ENCODE measurements at places on chromosomes 7 and 10. TPM values are rescaled to one million over a fixed set of nuclear protein-coding genes. Genes with fewer than 3 reads are reported as not detected.

DNA sequence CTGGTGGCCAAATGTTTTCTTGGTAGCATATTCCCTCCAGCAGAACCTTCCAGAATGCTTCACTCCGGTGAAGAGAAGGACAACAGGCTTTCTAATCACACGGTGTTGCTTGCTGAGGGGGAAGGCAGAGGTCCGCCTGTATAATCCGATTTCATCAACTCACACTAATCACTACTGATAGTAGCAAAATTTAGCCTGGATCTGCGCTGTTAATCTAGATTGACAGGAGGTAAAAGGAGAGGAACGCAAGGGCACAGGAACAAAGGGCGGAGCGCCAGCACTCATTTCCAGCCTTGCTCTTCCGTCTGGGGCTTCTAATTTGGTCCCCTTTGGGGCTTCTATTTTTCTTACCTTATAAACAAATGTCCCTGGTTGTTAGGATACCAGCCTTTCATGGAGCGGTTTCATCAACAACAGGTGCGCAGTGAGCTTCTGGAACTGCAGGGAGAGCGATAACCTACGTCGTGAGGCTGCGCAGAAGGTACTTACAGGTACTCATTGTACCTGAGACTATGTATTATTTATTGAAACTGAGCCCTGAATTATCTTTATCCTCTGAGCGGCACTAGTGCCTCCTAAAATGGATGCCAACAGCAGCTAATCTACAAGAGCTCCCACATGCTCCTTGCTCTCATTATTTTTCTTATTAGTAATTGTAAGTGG, 150.6 kb downstream of the CACNB2 start:
- DNase-seq: no peak

DNA sequence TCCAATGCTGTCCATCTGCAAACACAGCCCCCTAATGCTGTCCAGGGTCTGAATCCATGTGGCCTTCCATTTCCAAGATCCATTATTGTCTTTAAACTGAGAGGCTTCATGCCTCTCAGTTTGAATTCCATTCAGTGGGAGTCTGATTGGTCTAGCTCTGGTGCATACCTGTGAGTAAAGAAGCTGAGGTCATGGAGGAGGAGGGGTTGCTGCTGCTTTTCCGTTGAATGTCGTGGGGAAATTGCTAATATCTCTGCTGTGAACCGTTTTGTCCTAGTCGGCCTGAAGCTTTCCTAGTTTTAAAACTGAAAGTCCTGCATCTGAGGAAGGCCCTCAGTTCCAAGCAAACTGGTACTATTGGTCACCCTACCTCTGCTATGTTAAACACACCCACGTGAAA, 17.7 kb downstream of the SH2D4B start:
- no peak for DNase-seq

Gene ITGA8
- 2.0 TPM for total RNA-seq

DNA sequence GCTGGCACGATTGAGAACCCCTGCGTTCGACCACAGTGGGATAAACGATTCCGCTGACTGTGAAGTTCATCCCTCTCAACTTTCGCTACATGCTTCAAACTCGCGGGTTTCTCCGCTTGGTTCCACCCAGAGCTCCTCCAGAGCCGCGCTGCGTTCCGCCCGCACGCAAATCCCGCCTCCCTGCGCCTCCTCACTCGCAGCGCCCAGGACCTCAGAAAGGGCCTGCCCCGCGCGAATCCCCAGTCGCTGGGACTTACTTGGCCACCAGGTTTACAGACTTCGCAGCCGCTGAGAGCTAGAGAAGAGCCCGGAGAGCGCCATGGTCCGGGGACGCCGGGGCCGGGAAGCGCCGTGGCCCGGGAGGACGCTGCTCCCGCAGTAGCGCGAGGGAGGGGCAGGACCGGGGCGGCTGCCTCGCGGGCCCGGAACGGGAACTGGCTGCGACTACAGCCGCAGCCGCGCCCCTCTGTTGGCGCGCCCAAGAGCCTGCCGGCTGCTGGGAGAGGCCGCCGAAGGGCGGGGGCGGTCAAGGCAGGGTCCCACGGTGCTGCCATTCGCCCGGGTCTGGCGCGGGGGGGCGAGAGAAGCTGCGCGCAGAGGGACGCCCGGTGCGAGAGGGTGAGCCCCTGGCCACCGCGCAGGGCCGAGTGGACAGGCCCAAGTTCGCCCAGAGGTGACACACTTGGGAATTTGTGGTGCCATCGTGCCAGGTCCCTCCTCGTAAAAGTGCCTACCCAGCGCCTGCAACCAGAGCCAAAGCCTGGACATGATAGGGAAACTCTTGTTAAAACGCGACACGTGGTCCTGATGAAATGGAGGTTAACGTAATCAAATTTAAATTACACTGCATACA, at the start of gene NOD1:
Gene NOD1 (minus strand): TSS at position 436 of the 853 bp plus-strand sequence. CDS start 21,863 bp downstream, outside the sequence.
- DNase-seq: peak; percentile 66

DNA sequence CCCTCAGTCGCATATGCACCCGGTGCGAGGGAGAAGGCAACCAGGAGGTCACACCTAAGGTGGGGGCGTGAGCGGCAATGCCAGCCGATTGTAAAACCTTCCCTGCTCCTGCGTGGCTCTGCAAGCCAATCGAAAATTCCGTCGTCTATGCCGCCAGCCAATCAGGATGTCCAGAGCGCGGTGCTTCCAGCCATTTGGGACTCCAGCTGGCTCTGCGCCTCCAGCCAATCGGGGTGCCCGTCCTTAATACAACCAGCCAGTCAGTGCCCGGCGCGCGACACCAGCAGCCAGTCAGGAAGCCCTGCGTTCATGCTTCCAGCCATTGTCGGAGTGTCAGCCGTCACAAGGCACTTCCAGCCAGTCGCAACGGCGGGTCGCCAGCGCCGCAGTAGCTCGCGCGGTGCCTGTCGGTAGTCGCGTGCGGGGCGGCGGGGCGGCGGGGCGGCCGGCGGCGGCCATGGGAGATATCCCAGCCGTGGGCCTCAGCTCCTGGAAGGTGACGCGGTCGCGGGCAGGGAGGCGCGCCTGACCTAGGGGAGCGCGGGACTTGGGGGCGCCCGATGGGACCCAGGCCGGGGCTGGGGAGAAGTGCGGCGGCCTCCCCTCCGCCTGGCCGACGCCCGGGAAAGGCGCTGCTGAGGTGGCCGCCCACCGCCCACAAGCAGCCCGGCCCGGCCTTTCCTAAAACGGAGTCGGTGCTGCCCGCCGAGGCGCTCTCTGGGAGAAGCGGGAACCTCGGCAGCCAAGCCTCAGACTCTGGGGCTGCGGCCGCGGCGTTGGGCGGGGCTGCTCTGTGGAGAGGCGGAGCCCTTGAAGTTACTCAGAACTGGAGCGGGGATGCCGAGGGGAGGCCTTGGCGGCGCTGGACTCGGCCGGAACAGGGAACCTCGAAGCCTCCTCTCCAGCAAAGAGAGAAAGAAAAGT, at the start of gene AKR1E2:
Gene AKR1E2 (plus strand): TSS at position 340 of the 924 bp plus-strand sequence. CDS start 118 bp downstream, at position 458.
- peak; percentile 93 for DNase-seq
